ENCODE measurements at places on chromosomes 16 and 17.

- peak; percentile 64 for DNase-seq
Observed at GRCh38 chr17:59311051-59311468, 20.4 kb upstream of the YPEL2 start.

DNA sequence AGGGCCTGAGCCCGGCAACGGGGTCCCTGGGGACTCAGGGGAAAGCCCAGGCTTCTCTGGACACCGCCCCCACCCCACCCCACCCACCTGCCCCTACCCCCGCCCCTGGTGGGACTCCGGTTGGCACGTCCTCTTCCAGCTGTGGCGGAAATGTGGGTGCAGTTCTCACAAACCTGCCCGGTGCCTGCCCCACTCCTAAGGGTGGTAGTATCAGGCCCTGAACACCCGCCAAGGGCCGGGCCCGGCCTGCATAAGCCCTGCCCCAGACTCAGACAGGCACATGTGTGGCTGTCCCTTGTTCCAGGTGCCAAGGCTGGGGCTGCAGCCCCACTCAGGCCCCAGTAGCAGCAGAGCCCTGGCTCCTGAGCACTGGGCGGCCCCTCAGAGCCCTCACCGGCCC is 58.1 kb downstream of the ACTG1 start:
- DNase-seq, result no peak

- DNase-seq, result no peak
Observed at GRCh38 chr17:78670850-78671725, 93.9 kb upstream of the DNAH17 start.

GRCh38 chr17:50672831-50673551 is 34.7 kb downstream of the ANKRD40 start:
- no peak for DNase-seq

GRCh38 chr17:74750327-74751069 is 2.1 kb downstream of the NHERF1 start:
- no peak for DNase-seq

GRCh38 chr17:50691550-50692447 is 15.9 kb downstream of the ANKRD40 start:
- DNase-seq, result no peak

DNA sequence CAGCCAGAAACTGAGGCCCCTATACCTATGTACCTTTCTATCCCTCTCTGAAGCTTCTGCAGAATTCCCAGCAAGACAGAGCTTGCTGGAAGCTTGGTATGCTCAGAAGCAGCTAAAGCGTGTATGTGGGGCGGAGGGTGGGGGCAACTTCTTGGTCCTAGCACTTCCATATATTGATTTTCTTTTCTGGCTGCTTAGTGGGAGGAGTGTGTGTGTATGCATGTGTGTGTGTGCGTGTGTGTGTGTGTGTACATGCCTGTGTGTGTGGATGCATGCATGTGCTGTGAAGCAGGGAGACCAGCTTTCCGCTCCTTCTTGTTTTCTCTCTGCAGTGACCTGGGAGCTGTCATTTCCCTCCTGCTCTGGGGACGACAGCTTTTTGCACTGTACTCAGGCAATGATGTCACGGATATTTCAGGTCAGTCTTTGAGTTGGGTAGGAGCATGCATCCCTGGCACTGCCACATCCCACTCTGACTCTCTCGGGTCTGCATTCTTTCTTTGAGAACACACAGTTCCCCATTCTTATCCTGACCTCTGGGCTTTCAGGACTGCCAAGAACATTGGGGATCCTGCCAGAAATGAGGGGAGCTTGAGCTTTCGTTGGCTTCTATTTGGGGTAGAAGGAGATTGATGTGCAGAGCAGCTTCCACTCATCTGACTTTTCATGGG is 10.7 kb downstream of the HPR start:
- no peak for DNase-seq

DNA sequence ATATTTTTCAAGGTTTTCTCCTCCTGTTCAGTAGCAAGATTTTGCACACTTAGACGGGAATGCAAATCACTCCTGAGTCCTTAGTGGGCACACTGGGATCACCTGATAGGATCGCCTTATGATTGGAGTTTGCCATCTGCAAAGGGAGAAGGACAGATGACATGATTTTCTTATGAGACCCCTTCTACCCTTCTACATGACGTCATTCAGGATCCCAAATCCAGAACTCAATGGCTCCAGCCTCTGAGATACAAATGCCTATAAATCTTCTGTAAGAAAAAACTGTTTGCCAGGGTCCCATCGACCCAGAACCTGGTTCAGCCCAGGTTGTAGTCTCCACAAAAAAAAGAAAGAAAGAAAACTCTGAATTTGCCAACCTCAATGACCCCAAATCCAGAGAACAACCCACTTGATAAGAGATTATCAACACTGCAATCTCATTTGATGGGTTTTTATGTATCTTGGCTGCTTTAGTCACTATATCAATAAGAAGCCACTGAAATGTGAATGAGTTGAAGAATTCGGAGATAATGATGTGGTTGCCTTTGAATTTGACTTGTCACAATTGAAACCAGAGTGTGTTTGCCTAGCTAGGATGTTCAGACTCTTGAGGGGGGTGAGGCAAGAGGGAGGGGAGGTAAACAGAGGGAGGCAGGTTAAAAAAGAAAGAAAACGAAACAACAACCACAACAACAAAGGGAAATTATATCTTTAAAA is 6.7 kb downstream of the ZNF423 start:
- no peak for DNase-seq

- DNase-seq, result no peak
Observed at GRCh38 chr17:47618410-47618809, 31.3 kb upstream of the KPNB1 start.

DNA sequence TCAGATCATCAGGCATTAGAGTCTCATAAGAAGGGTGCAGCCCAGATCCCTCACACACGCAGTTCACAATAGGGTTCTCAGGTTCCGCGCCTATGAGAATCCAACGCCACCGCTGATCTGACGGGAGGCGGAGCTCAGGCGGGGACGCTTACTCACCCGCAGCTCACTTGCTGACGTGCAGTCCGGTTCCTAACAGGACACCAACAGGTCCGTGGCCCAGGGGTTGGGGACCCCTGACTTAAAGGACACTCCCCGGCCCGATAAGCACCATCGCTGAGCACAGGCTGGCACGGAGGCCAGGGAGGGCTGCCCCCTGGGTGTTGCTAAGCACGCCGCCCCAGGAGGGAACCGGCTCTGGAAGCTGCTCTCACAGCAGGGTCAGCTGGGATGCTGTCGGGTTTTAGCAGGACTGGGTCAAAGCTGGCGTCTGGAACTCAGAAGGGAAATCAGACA is 30.1 kb upstream of the BAHCC1 start:
- DNase-seq, result no peak

GRCh38 chr16:78474762-78475161 is 375.3 kb downstream of the WWOX start:
- DNase-seq, result no peak

DNA sequence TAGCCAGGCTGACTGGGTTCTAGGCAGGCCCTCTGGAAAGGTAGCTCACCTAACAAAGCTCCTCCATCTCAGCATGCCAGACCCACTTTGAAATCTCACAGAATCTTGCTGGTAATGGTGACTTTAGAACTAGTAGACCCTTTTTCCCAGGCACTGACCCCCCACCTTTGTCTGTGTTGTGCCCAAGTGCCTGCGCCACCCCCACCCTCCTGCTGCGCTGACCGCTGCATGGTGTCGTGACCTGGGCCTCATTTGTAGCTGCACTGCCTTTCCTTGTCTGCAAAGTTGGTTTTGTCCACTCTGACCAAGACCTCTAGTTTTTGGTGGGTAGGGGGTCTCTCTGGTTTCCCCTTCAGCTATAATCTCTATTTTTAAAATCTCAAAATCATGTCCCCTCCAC is 6.8 kb downstream of the ATXN1L start:
- DNase-seq, result no peak

DNA sequence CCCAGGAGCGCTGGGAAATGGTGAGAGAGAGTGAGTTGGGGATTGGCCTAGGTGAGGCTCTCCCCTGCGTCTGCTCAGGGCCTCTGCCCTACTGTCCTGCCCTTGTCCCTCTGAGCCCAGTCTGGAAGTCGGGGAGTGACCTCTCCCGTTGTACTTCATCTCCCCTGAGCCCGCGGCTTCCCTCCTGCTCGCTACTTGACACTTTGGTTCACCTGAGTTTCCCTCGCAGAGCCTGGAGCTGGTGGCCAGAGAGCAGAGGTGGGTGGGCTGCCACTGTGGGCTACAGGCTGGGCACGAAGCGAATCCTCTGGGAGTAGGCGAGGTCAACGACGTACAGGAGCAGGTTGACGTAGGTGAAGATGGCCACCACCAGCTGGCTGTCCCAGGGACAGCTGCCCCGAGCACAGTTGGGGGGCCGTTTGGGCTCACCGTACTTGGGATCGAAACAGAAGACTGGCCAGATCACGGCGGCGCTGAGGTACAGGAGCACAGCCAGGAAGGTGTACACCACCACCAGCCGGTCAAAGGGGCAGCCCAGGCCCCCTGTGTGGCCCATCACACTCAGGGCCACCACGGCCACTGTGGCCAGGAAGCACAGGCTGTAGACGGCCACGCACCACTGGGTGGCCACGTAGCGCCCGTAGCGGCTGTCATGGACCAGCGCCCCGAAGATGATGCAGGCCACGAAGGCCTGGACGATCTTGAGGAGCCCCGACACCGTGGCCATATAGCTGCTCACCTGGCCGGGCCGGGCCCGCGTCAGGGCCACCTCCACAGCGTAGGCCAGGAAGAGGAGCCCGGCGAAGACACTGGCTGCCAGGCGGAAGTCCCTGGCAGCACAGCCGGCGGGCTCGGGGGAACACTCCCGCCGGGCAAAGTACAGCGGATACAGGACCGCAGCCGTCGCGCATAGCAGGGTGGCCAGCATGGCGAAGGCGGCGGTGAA is 3.7 kb upstream of the PYCR1 start:
- no peak for DNase-seq

- DNase-seq, result no peak
Observed at GRCh38 chr17:39151943-39152818, 744 bp upstream of the PLXDC1 start.

DNA sequence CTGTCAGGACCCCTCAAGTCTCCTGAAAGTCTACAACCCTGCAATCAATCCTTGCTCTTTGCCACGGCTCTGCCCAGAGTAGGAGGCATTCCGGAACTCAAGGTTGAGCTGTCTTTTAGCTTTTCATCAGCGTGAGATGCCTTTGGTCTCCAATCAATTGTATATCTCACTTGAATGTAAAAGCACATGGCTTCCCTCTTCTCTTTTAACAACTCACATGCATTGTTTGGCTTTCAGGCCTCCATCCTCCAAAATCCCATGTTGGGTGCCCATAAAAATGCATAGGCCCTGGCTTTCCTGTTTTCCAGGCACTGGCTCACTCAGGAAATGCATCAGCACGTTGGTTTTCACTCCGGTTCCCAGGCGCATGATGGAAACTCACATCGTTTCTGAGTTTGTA is 64.0 kb upstream of the FOXF1 start:
- DNase-seq, result no peak

- DNase-seq, result no peak
Observed at GRCh38 chr16:61324044-61324443, 712.2 kb downstream of the CDH8 start.

DNA sequence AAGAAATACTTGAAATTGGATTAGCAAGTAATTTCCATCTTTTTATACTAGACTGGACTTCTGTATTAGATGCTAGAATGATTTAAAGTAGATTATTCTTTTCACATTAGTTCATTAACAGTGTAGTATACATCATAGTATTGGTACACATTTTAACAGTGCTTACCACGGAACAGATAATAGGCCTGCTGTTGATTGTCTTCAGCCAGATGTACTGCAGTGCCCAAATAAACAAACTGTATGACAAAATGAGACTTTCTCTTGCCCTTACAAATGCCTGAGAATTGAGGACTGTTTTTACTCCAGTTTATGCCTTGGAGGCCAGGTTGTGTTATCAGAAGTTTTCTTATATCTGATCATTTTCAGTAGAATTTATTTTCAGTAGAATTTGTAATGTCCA is 631 bp downstream of the EVI2A start:
- DNase-seq, result no peak

GRCh38 chr16:73040136-73040535 is 7.8 kb downstream of the ZFHX3 start:
- DNase-seq, result no peak

DNA sequence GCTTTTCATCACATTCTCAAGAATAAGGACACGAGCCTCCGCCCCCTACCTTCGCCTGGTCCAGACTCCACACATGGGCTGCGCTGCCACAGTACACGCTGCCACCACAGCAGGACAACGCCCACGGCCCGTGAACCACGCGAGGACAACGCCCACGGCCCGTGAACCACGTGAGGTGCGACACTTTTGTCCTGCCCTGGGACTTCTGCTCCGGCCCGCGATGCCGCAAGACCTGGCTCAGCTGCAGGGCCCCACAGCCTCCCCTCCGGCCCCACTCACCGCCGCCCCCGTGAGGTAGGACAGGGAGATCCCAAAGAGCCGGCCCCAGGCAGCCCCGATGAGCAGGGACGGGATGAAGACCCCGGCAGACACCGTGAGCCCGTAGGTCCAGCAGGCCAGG is 5.9 kb upstream of the CCDC154 start:
- peak; percentile 44 for DNase-seq

DNA sequence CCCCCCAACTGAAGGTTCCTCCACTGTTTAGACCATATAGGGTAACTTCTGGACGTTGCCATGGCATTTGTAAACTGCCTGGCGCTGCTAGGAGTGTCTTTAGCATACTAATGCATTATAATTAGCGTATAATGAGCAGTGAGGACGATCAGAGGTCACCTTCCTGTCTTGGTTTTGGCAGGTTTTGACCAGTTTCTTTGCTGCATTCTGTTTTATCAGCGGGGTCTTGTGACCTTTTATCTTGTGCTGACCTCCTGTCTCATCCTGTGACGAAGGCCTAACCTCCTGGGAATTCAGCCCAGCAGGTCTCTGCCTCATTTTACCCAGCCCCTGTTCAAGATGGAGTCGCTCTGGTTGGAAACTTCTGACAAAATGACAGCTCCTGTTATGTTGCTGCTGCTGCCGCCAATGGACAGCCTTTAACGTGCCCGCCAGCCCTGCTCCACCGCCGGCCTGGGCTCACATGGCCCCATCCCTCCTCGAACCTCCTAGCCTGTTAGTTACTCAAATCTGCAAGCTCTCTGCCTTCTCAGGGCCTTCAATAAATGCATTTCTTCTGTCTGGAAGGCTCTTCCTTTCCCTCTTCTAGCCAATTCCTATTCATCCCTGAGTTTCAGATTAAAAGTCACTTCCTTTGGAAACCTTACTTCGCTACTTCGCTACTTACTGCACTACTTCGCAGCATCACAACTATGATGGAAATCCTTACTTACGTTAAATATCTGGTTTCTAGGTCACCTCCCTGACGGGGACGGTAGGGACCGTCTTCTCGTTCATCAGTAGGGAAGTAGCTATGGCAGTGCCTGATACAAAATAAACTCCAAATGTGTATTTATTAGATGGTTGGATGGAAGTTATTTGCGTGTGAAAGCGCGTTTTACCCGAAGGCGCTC is 640 bp upstream of the NAGLU start:
- no peak for DNase-seq

GRCh38 chr16:31008149-31008548 is 2.3 kb downstream of the STX1B start:
- DNase-seq, result no peak

GRCh38 chr17:81391936-81392908 is 3.0 kb upstream of the BAHCC1 start:
- DNase-seq, result no peak

- no peak for DNase-seq
Observed at GRCh38 chr17:44387804-44388203, 1.6 kb downstream of the ITGA2B start.
